ENCODE measurements at places on chromosomes 4 and X.
A peak's percentile ranks its signal among the peaks of the same experiment; 100 is the strongest.

- no peak for DNase-seq
Observed at GRCh38 chr4:22991576-22991975, 298.8 kb downstream of the GBA3 start.

DNA sequence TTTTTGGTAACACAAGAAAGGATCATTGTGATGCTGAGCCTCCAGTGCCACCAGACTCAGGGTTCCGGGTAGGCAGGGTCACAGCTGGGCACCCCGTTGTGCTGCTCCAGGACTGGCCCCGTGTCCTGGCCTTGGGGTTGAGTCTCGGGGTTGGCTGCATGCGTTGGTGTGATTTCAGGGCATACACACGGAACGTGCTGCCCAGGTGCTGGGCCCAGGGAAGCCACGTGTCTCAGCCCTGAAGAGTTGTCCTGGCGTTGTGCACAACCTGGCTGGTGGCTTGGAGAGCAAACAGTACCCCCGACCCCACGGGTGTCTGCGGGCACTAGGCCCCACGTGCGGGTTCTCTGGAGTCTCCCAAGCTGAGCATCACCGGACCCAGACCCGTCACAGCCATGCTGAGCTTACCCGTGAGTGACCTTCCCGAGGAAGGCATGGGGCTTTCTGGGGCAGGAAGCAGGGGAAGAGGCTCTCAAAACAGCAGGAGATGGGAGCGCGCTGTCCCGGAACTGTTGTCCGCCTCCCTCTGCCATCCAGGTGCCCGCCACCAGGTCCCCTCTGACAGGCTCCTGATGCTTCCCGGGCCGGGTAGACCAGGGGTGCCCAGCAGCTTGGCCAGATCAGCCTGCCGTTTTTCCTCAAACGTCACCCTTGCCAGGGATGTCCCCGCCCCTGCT lies 66.1 kb upstream of the ENPP6 start:
- DNase-seq: no peak

GRCh38 chrX:11419102-11419501 lies 125.9 kb downstream of the AMELX start:
- DNase-seq: no peak

DNA sequence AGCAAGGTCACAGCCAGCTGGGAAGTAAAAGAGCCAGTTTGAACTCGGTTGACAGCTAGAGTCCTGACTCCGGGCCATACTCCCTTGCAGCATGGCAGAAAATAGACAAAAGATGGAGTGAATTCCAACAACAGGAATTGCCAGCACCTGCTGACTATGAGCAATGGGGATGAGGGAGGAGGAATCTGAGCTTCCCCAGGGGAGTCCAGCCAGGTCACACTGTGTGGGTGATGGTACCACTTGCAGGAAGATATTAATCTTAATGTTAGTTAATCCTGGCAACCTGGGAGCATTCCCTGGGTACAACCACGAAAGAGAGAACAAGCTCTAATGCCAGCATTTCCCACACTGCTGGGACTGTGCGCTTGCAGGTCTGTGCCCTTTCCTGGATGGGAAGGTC lies 48.1 kb upstream of the S100G start:
- no peak for DNase-seq

DNA sequence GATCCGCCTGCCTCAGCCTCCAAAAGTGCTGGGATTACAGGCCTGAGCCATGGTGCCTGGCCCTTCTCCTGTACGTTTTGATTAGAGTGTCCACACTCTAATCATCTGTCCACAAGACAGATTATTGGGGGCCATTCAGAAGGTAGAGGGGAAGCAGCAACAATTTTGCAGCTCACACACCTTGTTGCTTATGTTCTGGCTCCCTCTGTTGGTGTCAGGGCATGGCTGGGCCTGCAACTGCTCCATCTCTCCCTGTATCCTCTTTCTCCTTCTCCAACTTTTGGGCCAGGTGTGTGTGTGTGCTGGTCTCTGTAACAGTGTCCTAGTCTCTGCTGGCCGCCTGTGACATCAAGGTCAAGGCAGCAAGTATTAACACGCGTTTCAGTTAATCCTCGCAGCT lies 125.5 kb upstream of the MBNL3 start:
- DNase-seq: no peak

DNA sequence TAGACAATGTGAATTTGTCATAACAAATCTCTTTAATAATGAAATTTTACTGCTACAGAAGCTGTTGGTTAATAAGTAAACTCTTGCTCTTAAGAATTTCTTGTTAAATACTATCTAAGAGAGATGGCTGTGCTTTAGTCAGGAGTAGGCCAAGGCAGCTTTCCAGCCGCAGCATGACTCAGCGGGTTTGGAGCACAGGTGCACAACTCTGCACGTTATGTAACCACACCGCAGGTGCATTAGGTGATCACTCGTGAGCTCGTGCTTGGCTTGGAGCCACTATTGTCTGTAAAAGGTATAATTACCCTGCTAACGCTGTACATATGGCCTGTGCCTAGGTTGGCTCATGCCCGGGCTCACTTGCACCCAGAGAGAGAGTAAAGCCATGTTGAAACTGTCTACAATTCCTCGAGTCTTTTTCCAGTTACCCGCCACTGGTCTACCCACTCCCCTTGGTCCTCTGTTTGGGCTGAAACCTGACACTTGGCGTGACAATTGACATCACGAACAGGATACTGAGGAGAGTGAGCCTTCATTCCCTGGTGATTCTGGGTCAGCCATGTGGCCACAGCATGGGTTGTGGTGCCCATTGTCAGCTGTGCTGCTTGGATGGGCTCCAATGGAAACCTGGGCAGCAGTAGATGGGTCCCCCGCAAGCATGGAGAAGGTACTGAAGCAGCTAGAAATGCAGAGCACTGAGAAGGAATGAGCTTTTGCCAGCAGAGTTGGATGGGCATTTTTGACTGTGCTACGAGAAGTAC lies 18.4 kb upstream of the ANAPC4 start:
- peak; percentile 16 for DNase-seq

GRCh38 chr4:3762753-3763549 lies 3.2 kb upstream of the ADRA2C start:
- DNase-seq: no peak

GRCh38 chr4:94582517-94582916 lies 130.8 kb downstream of the PDLIM5 start:
- no peak for DNase-seq

DNA sequence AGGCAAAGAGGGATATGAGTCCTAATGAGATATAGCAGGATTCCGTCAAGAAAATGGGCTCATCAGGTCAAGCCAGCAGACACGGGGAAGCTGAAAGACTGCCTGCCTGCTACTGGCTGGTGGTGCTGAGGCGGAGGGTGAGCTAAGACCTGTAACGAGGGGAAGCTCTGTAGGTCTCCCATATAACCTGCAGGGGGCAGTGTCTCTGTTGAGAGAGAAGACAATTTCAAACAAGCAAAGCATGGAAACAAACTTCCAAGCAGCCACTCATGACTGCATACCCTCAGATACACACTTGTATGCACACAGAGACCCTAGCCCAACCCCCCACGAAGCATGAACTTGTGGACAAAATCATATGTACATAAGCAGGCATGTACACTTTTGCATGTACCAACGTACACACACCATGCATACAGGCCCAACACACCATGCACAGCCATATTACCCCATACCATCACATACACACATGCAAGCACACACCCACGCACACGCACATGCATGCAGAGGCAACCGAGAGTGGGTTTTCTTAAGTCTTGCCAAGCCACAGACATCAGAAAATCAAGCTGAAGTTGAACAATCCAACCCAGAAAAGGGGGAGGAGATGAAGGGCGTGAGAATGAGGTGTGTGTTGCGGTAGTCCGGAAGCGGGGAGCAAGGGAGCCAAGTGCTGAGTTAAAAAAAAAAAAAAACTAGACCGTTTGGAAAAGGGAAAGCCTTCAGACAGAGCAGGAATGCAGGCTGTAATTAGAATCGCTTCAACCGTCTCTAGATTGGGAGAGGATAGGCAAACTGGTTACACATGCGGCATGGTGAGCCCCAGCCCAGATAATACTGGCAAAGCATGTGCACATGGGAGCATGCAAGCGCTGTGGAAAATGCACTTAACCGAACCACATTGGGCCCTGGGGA lies 71.0 kb downstream of the PJA1 start:
- peak; percentile 29 for DNase-seq

DNA sequence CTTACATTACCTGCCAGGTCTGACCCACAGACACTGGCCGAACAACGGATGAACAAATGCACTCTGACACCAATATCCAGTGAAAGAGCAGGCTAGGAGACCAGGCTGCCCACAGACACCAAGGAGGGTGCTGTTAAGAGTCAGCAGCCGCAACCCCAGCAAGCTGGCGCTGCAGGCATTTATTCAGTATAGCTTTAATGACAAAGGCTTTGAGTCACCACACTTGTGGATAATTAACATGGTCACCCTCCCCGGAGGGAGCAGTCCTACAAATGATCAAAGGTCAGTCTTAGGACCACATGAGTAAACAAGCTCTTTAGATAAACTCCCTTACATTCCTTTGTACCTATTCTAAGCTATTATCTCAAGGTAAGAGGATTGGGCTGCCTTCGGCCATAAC lies 368.5 kb upstream of the GRID2 start:
- no peak for DNase-seq

Measured in RWPE1 (cell line).